ENCODE measurements at places on chromosomes 4 and X.

DNA sequence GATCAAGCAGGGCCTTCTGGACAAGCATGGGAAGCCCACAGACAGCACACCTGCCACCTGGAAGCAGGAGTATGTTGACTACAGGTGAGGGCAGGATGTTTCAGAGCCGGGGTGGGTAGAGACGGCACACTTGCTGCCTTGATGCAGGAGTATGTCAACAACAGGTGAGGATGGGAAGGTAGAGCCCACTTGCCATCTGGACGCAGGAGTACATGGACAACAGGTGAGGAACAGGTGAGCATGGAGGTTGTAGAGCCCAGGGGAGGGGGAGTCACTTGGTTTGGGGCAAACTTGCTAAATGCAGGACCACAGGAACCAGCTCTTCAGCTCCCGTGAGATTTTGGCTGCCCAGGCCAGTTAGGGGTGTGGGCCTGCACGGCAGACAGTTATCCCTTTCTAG lies 12.0 kb downstream of the DKC1 start:
- ATAC-seq = no peak

- no peak for ATAC-seq
Measured at GRCh38 chrX:118129681-118130080, 13.1 kb upstream of the KLHL13 start.

GRCh38 chr4:129453524-129454200 lies 357.7 kb downstream of the C4orf33 start:
- ATAC-seq = no peak

GRCh38 chr4:138103597-138104283 lies 138.4 kb downstream of the SLC7A11 start:
- no peak for ATAC-seq

DNA sequence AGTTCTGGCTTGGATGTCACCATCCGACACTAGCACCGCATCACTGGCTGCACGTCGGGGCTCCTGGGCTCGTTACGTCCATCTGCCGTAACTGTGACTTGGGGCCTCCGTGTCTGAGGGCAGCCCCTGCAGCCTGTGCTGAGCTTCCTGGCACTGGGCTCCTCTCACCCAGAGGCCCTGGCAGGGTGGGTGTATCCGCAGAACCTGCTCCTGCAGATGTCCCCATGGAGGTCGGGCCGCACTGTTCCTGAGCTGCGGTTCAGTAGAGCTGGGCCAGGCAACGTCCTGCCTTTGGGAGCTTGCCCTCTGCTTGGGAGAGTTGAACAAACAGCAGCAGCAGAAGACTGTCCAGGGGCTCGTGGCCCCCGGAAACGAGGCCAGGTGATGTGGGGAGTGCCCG lies 71.4 kb downstream of the RGS12 start:
- no peak for ATAC-seq

GRCh38 chr4:4384837-4385236 lies 2.1 kb upstream of the NSG1 start:
- ATAC-seq = peak; percentile 61
